ENCODE measurements at places on chromosomes 13 and 19. TPM values are rescaled to one million over a fixed set of nuclear protein-coding genes. Genes with fewer than 3 reads are reported as not detected.
A peak's percentile ranks its signal among the peaks of the same experiment; 100 is the strongest.

The C1QTNF9B gene
- polyA plus RNA-seq, result 1.8 TPM

The TMEM272 gene
- polyA plus RNA-seq, result 0.34 TPM

The SMIM44 gene
- polyA plus RNA-seq, result not detected

The C1QTNF9 gene
- polyA plus RNA-seq, result 2.4 TPM

The PRODH2 gene
- not detected for polyA plus RNA-seq

The ZNF737 gene
- 3.5 TPM for polyA plus RNA-seq

The KCNN4 gene
- 0.46 TPM for polyA plus RNA-seq

The ZNF223 gene
- polyA plus RNA-seq, result 4.5 TPM

- no peak for DNase-seq
Observed at GRCh38 chr13:111975539-111976473, 91.1 kb upstream of the SOX1 start.

DNA sequence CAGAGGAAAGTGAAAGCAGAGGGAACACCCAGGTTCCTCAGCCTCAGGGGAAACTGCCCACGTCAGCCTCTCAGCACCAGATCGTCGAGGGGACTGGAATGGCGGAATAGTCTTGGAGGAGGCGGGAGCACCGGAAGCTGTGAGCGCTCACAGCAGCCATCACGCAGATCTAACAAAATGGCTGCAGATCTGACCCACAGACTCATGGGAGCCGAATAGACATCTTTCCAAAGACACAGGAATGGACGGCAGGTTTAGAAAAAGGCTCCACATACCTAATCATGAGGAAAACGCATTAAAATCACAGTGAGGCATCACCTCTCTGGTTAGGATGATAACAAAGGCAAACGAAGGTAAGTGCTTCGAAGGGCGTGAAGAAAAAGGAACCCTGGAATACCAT, 11.8 kb upstream of the LILRA2 start:
- DNase-seq, result no peak

GRCh38 chr19:45200568-45200967, 22.0 kb downstream of the BLOC1S3 start:
- DNase-seq, result no peak

GRCh38 chr19:28363254-28363653, 849.7 kb downstream of the UQCRFS1 start:
- DNase-seq, result no peak

DNA sequence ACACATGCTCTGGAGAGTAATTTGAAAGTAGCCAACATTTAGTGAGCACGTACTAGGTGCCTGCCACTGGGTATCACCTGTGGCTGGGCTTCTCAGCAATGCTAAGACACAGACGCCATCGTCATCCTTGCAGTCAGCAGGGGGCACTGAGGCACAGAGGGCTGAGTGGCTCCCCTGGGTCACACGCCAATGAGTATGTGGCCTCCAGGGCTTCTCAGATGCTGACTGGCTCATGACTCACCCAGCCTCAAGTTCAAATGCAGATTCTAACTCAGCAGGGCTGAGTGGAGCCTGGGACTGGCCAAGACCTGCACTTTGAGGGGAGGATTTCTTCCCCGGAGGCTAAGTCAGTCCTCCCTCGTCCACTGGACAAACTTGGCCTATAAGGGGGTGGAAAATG, 115.1 kb upstream of the CACNA1A start:
- no peak for DNase-seq

- DNase-seq, result no peak
Observed at GRCh38 chr19:3867971-3868769, 668 bp downstream of the ZFR2 start.

GRCh38 chr13:23447927-23448326, 14.4 kb upstream of the SACS start:
- DNase-seq, result no peak

GRCh38 chr19:55228403-55229031, at the start of gene TMEM86B:
TSS of gene TMEM86B (minus strand) at chr19:55228763. CDS start at chr19:55228741, 22 bp downstream.
- no peak for DNase-seq

DNA sequence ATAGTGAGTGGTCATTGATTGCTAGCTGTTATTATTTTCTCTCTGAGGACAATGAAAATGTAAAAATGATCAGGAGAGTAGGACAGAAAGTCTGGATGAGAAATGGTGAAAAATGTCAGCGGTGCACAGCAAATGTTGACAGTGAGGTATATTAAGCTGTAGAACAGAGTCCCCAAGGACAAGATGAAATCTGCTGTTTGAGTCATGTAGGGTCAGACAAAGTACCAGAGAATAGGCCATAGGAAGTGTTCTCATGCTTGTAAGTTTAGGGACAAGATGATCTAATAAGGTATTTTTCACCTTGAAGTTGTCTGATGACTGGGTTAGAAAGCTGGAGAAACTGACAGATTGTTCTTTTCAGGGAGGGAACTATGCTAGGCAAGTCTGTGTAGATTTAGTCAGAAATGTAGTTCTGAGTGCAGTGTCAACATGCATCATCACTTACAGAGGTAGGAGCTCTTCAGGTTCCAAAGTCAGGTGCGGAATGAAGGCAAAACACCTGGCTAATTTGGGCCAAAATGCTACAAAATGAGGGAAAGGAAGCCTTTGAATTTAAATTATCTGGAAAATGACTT, 369.3 kb downstream of the DLEU7 start:
- DNase-seq, result no peak

DNA sequence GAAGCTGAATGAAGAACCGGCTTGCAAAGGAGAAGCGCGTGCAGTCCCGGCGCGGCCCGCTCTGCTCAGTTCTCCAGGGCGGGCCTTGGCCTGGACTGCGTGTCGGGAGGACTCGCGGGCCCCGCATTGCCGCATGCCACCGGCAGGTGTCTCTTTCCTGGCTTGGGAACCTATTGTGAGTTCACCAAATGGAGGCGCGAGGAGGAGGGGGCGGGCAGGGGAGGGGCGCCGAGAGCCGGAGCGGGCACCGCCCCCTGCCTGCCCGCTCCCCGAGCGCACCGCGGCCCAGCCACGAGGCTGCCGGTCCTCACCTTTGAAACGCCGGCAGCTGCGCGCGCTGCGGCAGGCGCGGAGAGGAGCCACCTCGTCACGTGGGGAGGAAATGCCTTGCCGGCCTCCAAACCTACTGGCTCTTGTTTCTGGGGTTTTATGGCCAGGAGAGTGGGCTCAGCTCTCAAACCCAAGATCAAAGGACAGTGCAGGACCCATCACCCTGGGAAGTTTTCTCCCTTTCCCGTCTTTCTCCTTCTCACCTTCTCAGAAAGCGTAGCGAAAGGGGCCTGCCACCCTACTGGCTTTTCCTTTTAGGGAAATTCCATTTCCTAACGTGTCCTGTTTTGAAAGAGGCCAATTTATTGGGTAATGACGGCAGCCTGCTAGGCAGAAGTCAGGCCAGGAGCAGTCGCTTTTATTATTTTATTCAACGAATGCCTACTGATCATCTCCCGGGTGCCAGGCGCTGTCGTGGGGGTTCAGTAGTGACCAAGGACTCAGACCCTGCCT, 13.8 kb upstream of the UBE2L5 start:
- DNase-seq, result peak; percentile 92

- no peak for DNase-seq
Observed at GRCh38 chr19:40392894-40393517, 3.0 kb upstream of the HIPK4 start.

DNA sequence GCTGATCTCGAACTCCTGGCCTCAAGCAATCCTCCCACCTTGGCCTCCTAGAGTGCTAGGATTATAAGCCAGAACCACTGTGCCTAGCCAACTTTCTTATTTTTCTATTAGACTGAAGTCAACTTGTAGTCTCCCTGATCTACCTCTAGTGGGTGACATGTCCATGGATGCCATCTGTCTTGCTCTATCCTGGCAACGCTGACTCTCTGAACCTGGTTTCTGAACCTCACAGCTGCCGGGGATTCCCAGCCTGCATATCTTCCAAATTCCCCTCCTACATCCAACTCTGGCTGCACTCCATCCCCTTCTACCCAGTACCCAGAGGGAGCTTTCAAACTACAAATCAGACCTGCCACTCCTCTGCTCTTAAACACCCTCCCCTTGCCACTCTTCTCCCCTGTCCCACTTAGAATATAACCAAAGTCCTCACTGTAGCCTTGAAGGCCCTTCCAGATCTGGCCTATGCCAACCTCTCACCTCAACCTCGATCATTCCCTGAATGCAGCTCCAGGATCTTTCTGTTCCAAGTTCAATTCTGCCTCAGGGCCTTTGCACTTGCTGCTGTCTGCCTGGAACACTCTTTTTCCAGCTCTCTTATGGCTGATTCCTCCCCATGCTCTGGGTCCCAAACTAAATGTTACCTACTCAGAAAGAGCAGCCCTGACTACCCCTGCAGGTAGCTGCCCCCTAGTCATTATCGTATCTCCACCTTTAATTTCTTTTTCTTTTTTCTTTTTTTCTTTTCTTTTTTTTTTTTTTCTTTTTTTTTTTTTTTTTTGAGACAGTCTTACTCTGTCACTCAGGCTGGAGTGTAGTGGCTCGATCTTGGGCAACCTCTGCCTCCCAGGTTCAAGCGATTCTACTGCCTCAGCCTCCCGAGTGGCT, 2.2 kb downstream of the CLIP3 start:
- no peak for DNase-seq

DNA sequence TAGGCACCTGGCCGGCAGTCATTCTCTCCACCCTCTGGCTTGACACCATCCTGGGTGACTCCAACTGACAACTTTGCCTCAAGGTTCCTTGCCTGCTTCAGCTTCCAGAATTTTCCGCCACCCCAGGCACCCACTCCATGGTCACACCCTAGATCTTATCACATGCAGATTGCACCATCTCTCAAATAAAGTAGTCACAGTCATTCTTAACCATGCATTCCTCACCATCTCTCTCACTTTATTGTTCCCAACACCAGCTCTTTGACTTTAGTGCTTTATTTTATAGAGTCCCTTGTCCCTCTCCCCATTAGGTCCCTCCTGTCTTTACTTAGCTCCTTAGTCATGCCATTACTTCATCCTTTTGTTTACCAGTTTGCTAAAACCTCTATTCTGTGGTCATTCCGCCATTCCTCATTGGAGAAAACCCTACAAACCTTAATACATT, 351.7 kb downstream of the SPRY2 start:
- DNase-seq, result no peak

- DNase-seq, result no peak
Observed at GRCh38 chr19:17834350-17835181, 13.2 kb downstream of the JAK3 start.

DNA sequence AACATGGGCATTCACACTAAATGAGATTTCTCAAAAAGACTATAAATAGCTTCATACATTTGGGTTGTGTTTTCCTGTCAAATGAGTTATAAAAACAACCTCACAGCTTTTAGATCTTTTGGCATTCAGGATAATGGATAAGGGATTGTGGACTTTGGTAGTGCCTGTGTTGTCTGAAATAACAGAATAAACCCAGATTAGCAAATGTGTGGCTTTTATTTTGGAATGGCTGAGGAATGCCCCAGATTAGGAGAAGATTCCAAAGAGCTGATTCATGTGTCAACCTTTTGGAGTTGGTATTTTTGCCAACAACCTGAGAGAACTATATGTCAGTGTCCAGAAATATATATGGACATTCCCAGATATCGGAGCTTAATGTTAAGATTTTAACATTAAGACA, 164.7 kb downstream of the MTUS2 start:
- DNase-seq, result no peak

DNA sequence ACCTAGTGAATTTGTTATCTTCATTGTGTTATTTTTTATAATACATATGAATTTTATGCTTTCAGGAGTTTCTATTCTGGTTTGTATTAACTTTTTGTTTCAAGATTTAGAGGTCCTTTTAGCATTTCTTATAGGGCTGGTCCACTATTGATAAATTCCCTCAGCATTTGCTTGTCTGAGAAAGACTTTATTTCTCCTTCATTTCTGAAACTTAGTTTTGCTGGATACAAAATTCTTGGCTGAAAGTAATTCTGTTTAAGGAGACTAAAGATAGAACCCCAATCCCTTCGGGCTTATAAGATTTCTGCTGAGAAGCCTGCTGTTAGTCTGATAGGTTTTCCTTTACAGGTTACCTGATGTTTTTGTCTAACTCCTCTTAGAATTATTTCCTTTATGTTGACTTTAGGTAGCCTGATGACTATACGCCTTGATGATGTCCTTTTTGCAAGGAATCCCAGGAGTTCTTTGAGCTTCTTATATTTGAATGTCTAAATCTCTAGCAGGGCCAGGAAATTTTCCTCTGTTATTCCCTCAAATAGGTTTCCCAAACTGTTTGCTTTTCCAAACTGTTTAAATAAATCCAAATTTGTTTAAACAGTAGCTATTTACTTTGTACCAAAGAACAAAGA, 127.1 kb downstream of the CYSLTR2 start:
- no peak for DNase-seq

- DNase-seq, result no peak
Observed at GRCh38 chr19:5484398-5485285, 29.4 kb downstream of the ZNRF4 start.

DNA sequence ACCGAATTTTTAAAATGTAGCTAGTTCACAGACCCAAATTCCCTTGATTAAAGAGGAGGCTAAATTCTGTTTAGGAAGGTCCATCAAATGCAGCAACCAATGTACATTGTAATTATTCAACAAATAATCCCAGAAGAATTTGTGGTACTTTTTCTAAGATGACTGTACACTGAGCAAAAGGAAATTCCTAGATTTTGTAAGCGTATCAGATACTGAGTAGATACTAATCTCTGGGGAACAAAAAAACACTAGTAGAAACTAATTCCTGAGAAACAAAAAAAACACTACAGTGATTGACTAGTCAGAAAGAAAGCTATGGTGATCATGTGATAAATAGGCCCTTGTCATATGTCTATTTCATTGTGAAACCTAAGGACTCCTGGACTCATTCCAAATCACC, 246.1 kb downstream of the PCDH17 start:
- no peak for DNase-seq

GRCh38 chr19:30955112-30956104, 393.8 kb downstream of the TSHZ3 start:
- no peak for DNase-seq

- DNase-seq, result no peak
Observed at GRCh38 chr13:44158098-44158521, 215.5 kb upstream of the SERP2 start.
